Astrocyte of the cerebellum (primary cell): ENCODE measurements at places on chromosomes 5 and 9.

DNA sequence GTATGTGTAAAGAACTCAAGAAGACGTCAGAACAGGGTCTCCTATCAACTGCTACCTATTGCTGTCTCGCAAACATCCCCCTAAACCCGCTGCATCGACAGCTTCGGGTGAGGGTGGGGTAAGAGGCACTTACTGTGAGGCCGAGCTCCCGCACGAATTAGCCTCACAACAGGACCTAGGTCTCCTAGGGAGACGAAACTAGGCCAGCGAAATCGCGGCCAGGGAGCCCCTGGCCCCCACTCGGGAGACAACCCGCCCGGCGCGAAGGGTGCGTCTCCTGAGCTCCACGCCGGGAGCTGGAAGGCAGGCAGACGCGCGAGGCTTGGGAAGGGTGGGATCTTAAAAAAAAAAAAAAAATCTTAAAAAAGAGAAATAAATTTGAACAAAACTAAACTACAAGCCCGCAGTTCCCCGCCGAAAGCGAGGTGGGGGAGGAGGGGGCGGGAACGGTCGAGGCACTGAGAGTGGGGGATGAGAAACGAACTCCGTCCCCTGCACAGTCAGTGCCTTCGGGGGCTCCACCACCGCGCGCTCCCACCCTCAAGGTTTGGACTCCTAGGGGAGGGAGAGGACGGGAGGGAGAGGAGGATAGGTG is 33.0 kb upstream of the NFIB start:
- no peak for DNase-seq

GRCh38 chr5:104431981-104432380 is 869.4 kb upstream of the NUDT12 start:
- DNase-seq = no peak

- no peak for DNase-seq
These were observed 218.6 kb downstream of the SEMA6A start for GRCh38 chr5:116355819-116356601.

DNA sequence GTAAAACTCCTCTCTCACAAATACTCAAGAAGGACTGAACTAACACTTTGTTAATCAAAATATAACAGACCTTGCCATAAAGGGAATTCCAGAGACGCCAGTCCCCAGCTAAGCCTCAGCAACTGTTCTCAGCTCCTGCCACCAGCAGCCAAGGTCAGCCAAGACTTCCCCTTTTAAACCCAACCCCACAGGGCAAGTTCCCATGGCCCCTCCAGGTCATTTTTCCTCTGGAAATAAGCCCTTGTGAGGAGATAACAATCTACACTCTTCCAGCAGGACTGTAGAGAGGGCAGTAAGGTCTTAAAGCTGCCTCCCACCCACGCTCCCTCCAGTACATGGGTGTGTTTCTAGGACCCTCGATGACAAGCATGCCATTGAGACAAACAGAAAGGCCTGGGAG is 78.3 kb downstream of the DPYSL3 start:
- DNase-seq = no peak

DNA sequence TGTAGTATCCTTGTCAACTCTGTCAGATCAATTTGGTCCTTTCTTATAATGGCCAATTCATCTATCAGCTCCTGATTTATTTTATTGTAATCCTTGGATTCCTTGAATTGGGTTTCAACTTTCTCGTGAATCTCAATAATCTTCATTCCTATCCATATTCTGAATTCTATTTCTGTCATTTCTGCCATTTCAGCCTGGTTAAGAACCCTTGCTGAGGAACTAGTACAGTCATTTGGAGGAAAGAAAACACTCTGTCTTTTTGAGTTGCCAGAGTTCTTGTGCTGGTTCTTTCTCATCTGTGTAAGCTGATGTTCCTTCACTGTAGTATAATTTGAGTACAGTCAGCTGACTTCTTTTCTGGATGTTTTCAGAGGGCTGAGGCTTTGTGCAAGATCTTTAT is 84.5 kb downstream of the CETN3 start:
- DNase-seq = no peak

DNA sequence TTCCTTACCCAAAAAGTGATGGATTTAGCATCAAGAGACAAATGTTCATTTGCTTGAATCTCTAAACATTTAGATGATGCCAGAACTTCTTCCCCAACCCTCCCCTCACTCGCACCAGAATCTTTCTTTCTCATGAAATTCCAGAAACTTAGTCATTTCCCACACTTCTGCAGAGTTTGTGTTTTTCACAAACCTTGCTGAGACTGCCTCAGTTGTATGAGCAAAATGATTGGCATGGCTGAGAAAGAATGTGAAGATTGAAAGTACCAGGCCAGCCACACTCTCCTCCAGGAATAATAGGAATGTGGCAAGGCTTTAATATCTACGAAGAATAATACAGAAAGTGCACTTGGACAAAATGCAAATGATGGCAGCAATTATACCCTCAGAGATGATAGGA is 428.3 kb upstream of the CDH6 start:
- peak; percentile 29 for DNase-seq

DNA sequence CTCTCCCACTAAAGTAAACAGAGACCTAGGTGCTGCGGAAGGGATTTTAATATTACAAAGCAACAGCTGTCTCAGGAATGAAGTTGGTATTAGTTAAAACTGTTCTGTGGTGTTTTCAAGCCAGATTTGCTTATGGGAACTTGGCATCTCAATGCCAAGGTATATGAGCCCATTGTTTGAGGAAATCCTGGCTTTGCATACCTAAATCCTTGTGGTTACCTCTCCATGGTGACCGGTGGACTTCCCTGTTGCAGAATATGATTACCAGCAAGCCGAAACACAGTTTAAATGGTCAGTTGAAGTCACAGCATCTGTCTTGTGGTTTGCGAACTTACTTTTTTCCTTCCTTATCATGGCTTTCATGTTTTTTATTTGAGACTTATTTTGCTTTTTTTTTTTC is 62.3 kb upstream of the TXNDC8 start:
- peak; percentile 4 for DNase-seq

DNA sequence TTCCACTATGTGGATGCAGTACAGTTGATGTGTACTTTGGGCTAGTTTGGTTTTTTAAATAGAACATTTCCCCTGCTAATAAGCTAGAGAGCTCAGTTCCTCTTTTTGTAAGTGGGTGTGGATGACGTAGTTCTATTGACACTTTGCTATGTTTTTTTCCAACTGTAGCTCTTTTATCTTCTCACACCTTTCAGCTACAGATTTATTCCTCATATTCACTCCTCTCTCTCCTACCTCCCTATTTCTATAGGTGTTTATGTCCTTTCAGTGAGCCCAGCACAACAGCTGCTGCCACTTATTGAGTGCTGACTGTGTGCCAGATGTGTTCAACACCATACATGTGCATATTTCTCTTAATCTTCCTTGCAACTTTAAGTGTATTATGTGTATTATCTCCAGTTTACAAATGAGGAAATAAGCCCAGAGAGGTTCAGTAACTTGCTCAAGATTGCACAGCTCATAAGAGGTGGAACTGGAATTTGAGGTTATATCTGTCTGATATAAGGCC is 215.7 kb downstream of the SEMA6A start:
- DNase-seq = no peak

DNA sequence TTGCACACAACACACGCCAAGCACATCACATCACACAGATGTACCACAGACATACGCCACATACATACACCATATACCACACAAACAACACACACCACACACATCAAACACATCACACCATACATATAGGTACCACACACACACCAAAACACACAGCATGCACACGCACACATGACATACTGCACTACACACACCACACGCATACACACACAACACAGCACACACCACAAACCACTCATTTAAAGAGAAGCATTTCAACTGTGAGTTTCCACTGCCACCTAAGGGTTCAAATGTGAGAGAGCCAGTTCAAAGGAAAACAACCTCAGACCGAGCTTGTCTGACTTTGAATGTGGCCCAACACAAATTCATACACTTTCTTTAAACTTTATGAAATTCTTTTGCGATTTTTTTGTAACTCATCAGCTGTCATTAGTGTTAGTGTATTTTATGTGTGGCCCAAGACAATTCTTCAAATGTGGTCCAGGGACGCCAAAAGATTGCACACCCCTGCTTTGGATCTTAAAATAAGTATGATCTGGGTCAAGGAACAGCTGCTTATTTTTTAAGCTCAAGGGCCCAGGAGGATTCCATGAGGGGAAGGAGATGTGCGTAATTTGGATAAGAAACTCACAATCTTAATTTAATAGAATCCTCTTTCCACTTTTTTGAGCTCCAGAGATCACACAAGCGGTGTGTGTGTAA is 494.6 kb downstream of the GADD45G start:
- no peak for DNase-seq

- DNase-seq = no peak
These were observed 5.5 kb downstream of the KCNT1 start for GRCh38 chr9:135707252-135708138.

- no peak for DNase-seq
These were observed 99.0 kb upstream of the GNA14 start for GRCh38 chr9:77747163-77747562.

- no peak for DNase-seq
These were observed 115.2 kb upstream of the RAPGEF1 start for GRCh38 chr9:131854896-131855613.

GRCh38 chr5:102211165-102211564 is 84.9 kb downstream of the SLCO4C1 start:
- DNase-seq = no peak

- DNase-seq = no peak
These were observed 328.4 kb downstream of the EFNA5 start for GRCh38 chr5:107342371-107342770.

GRCh38 chr5:32839106-32839505 is 128.0 kb downstream of the NPR3 start:
- DNase-seq = no peak

DNA sequence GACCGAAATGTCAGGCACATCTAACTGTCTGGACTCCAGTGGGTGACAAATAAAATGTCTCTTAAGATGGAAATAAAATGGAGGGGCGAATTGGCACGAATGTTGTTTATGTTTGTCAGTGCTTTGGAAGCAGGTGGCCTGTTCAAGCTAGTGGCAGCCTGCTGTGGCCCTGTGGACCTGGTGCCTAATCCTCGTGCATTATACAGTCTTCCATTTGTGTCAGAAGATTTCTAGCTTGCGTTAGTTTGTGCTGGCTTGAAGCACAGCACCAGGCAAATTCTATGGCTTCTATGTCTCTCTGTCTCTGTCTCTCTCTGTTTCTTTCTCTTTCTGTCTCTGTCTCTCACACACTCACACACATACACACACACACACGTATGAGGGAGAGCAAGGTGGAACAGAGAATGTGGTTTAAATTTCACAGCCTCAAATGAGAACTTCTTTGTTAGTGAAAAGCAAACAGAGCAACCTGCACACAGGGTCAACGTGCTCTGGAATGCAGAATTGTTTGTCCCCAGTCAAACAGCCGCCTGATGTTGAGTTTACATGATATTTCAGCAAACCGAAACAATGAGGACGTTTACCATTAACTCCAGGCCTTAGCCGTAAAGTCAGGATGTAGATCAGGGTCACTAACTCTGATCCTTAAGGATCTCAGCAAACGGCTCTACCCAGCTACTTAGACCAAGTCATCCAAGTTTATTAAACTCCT is 39.0 kb upstream of the CD180 start:
- no peak for DNase-seq

DNA sequence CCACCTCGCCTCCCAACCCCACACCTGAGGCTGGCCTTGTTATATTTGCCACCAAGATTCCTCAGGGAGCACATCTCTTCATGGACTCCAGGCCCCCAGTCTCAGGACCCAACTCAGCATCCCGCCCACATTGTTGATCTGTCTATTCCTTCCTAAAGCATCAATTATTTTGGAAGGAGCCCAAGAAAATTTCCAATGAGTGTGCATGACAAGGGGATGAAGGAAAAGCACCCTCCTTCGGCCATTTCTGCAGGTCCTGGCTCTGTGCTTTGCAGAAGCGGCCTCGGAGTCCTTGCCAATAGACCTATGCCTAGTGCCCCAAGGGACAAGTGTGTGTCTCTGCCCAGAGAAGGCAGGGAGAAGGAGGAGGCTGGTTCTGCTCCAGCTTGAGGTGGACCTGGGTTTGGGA is 273.2 kb downstream of the GADD45G start:
- DNase-seq = no peak

DNA sequence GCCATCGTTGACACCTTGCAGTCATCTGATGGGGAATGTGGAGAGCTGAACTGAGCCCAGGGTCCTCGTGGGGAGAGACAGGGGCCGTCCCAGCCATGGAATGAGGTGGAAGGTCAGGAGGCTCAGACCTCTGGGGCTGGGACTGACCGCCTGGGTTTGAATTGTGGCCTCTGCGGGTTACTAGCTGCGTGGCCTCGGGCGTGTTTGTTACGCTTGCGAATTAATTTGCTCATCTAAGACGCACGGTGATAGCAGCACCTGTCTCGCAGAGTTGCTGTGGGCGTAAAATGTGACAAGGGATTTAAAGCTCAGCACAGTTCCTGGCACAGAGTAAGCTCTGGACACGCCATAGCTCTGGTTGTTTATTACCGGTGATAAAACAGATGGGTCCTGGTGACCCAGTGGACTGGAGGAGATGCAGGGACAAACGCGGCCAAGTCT is 19.4 kb upstream of the DAB2IP start:
- DNase-seq = no peak

GRCh38 chr5:40480392-40480791 is 199.3 kb upstream of the PTGER4 start:
- no peak for DNase-seq

- no peak for DNase-seq
These were observed 36.7 kb downstream of the ARHGAP26 start for GRCh38 chr5:142806841-142807267.

- DNase-seq = no peak
These were observed 129.0 kb downstream of the SREK1 start for GRCh38 chr5:66273121-66273520.

- no peak for DNase-seq
These were observed 182.4 kb downstream of the ARRDC3 start for GRCh38 chr5:91200692-91201091.

DNA sequence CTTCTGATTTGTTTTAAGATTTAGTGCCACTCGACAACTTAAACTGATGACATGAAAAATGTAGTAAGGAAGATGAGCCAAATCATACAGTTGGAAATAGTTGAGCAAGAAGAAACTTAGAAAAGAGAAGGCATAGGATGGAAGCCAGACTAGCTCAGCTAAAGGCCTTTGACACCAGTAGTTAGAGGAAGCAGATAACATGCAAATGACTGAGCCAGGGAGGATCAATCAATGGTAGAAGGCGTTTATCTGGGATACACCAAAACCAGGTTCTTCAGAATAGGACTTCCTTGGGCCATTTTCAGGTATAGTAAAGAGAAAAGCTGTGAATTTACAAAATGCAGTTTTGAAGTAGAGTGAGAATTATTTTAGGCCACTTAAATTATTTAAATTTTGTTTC is 3.2 kb downstream of the TDRD7 start:
- no peak for DNase-seq

GRCh38 chr5:11903614-11904264 is 507 bp downstream of the CTNND2 start:
- peak; percentile 16 for DNase-seq
